ENCODE measurements at places on chromosomes 5 and 9. TPM values are rescaled to one million over a fixed set of nuclear protein-coding genes. Genes with fewer than 3 reads are reported as not detected.
A peak's percentile ranks its signal among the peaks of the same experiment; 100 is the strongest.

Gene SV2C
- 0.54 TPM for total RNA-seq

Gene OR1B1
- not detected for total RNA-seq

Gene THBS4
- 82.8 TPM for total RNA-seq

Gene CHSY3
- total RNA-seq = 3.2 TPM

Gene AJM1
- 10.9 TPM for total RNA-seq

Gene MAP1B
- total RNA-seq = 704 TPM

- no peak for ATAC-seq
These were observed 45.0 kb upstream of the VLDLR start for GRCh38 chr9:2576631-2577030.

GRCh38 chr5:54514841-54515432, 2.6 kb upstream of the SNX18 start:
- ATAC-seq = no peak

DNA sequence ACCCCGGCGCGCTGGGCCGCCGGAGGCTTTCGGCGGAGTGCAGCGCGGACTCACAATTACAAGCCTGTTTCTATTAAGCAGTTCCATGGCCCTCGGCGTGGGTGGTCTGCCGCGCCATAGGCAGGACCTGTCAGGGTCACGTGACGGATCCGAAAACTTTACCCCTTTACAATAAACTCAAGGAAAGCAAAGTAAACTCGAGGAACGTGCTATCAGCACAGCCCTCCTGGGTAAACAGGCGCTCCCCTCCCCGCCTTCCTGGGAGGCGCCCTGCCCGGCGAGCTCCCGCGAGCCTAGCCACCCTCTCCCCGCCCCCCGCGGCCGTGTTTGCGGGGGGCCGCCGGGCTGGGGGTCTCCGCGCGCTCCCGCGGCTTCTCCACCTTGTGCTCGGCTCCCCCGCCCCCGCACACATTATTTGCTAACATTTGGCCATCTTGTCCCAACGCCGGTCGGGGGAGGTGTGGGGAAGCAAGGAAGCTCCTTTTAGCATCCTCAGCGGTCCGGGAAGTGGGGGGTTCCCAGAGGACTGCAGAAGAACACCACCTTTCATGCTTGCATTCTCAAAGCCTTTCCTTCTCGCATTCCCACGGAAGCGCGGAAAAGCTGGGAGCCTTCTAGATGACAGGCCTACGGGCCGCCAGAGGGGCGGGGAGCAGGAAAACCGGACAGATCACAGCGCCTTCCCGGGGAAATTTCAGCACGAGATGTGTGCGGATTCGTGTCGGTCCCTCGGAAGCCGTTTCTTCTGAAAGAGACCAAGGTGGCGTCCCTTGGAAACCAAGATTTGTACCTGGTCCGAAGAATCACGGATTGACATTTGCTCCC, at the start of gene PTCH1:
TSS of gene PTCH1 (minus strand) at position 238 of the 825 bp plus-strand sequence.
- ATAC-seq = peak; percentile 75

DNA sequence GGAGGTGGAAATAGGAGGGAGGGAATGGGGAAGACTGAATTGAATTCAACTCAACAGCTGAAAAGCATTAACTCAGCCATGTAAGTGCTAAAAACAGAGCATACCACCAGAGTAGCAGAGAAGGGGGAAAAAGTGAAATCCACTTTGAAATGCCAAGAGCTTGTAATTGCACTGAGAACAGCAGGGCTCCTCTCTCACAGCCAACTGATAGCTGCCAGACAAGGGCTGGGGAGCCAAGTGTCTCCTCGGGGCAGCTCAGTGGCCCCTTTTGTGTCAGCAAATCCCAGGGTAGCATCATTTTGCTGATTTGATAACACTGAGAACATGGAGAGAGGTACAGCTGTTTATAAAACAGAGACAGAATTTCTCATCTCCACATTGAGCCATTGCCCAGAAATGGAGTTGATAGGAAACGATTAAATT, 182.5 kb downstream of the FRMD3 start:
- peak; percentile 60 for ATAC-seq

DNA sequence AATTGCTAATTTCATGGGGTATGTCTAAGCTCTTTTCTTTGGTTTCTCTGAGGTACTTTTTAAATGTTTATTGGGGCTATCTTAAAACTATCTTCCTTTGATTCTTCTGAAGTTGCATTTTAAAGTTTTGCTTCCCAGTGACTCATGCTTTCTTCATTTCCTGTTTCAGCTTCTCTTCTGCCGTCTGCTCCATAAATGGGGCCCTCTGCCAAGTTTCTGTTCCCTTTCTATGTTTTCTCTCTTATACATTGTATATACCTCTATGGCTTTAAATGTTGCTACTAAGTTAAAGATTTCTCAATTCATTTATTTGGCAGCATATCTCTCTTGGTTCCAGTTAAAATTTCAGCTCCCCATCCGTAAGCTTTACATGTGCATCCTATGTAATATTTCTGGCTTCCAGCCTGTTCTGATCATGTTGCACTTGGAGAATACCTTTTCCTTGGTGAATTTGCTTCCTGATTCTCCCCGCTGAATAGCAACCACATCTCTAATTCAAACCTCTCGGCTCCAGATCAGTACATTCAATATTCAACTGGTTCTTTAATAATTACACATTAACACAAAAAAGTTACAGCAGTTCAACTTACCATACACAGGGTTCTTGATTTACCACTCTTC, 125.3 kb downstream of the ST8SIA4 start:
- ATAC-seq = no peak

DNA sequence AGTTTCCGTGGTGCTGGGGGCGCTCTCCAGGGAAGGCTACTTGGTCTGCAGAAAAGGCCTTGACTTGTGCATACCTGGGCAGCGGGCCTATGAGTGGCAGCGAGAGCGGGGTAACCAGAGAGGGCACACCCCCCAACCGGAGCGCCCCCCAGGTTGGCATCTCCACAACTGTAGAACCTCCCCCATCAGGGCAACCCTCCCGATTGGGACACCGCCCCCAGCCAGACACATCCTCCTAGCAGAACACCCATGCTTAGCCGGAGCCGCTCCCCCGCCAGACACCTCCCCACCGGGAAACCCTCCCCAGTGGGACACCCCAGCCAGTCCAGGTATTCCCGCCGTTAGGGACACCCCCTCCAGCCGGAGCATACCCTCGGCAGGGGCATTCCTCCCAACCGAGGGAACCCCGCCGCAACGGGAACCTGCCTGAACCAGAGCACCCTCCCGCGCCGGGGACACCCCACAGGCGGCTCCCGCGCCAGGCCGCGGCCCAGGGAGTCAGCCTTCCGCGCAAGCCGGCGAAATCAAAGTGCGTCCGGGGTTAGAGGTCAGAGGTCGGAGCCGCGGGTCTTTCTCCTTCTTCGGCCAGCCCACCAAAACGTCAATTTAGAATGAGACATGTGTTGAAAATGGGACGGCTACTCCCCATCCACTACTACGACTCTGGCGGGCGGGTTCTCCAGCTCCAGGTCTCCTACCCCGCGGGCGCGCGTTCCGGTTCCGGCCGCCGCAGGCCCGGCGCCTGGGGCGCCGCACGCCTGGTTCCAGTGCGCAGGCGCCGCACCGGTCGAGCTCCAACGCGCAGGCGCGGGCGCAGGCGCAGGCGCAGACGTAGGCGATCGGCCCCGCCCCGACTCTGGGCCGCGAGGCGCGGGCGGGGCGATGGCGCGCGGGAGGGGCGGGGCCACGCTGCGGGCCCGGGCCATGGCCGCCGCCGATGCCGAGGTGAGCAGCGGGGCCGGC, at the start of gene EHMT1:
TSS of gene EHMT1 (plus strand) at position 901 of the 963 bp plus-strand sequence. CDS start at position 925, 24 bp downstream.
- ATAC-seq = peak; percentile 96

DNA sequence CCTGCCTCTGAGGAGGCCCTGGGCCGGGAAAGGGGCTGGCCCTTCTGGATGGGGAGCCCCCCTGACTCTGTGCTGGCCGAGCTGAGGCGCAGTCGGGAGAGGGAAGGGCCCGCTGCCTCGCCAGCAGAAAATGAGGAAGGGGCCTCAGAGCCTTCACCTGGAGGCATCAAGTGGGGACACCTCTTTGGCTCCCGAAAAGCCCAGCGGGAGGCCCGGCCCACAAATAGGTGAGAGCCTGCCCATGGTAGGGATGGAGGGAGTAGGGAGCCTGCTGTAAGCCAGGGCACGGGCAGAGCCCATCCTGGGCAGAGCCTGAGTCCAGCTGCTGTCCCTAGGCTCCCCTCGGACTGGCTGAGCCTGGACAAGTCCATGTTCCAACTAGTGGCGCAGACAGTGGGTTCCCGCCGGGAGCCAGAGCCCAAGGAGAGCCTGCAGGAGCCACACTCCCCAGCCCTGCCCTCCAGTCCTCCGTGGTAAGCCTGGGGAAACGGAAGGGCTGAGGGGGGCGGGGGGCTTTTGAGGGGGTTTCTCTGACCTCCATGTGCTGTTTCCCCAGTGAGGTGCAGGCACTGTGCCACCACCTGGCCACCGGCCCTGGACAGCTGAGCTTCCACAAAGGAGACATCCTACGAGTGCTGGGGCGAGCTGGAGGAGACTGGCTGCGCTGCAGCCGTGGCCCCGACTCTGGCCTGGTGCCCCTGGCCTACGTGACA, 44.3 kb upstream of the TESK1 start:
- no peak for ATAC-seq

- ATAC-seq = no peak
These were observed 2.7 kb downstream of the RGMB start for GRCh38 chr5:98776066-98776705.

DNA sequence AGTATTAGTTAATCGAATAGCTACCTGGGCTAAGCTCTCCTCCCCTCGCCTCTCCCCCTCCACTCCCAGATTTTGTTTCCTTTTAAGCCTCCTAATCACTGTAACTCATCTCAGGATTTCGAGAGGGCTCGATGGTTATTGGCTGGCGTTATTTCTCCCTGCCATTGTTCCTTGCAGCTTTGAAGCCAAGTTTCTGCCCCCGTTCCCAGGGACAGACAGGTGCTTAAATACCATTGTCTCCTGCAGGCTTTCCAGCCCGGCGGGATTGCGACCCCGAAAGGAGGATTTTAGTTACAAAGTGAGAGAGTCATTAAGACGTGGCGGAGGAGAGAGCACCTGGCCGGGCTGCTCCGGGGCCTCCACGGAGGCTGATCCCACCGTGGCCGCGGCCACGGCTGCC, 46.2 kb downstream of the ASS1 start:
- no peak for ATAC-seq

DNA sequence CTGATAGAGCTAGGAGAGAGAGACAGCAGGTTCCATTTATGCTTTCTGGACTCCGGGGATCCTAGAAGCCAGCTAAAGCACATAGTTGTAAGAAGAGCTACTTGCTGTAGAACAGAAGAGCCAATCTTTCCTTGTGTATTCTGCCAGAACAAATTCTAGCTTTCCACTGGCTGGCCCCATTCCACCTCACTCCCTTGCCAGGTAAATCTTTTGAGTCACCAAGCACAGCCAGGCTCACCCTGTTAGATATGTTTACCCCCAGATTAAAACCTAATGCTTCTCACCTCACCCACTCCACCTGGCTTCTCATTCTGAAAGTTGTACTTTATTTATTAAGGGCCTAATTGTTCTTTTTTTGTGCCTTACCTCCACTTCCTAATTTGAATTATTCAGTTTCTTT, 48.9 kb upstream of the CHD1 start:
- ATAC-seq = no peak

DNA sequence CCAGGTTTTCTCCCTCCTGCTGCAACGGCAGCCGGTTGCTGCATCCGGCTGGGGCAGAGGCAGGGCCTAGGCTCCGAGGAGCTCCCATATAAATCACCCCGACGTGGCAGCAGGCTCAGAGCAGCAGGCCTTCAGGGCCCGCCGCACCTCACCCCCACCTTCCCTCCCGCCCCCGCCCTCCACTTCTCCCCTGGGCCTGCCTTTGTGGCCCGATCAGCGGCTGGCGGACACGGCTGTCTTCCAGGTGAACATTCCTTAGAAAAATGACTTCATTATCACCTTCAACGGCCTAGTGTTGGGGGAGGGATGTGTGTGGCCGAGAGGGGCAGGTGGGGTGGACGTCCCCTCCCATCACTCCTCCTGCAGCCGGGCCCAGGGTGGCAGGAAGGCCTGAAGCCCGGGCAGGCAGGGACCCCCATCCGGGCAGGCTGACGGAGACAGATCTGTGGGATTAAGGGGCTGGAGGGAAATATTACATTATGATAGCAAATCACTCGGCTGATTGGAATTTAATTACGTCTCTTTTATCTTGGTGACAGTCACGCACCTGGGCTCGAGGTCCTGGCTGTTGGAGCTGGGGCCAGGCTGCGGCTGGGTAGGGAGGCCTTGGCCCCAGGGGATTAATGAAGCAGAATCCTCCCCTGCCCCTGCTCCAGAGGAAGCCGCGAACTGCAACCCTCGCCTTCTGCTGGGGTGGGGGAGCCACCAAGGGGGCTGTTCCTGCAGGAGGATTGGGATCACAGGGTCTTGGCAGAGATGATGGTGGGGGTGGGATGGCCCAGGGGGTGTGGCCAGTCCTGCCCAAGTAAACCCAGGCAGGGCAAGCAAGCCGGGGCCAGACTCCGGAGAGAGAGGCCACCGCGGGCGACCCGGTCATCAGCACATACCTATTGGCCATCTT, 38.4 kb upstream of the RXRA start:
- no peak for ATAC-seq

DNA sequence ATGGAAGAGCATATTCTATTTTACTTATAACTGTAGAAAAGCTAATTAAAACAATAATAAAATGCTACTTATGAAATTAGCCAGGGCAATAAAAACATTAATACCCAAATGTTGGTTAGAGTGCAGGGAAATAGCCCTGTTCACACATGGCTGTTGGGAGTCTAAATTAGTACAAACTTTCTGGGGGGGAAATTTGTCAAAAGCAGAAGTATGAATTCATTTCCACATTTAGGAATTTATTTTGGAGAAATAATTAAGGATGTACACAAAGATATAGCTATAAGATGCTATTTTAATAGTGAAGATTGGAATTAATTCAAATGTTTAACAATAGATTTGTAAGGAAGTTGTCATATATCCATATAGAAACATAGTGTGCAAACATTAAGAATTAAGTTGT, 190.5 kb downstream of the SEC61B start:
- ATAC-seq = no peak

DNA sequence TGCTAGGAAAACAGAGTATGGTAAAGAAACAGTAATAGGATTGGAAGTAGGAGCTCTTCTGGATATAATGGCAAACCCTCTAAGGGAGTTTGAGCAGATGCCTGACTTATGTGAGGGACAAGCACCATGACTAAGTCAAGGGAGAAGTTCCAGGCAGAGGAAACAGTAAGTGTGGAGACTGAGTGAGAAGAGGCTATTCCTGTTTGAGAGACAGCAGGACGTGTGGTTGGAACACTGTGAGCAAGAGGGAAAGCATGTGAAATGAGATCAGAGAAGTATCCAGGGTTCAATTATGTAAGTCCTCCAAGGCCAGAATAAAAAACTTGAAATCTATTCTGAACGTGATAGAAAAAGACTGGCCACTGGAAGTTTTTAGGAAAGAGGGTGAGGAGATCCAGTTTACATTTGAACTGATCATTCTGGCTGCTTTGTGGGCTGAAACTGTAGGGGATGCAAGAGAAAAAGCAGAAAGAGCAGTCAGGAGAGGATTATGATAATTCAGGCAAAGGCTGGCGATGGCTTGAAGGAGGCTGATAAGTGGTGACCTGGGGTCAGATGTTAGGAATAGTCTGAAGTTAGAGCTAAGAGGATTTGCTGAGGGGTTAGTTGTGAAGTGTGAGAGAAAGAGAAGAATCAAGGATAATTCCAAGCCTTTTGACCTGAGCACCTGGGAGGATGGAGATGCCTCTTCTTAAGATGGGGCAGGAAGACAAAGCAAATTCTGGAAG, 19.2 kb downstream of the DMAC1 start:
- ATAC-seq = no peak

All from gastroesophageal sphincter (tissue), 4 donors.